ENCODE measurements at places on chromosomes 5 and 9.

GRCh38 chr5:136586196-136586595, 220.9 kb upstream of the TRPC7 start:
- DNase-seq: no peak

DNA sequence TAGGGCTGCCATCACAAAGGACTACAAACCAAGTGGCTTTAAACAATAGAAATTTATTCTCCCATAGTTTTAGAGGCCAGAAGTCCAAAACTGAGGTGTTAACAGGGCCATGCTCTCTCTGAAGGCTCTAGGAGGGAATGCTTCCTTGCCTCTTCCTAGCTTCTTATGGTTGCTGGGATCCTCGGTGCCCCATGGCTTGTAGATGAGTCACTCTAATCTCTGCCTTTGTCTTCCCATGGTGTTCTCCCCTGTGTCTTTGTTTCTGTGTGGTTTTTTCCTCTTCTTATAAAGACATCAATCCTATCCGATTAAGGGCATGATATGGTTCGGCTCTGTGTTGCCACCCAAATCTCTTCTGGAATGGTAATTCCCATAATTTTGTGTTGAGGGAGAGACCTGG, 178.8 kb upstream of the NREP start:
- DNase-seq: no peak

DNA sequence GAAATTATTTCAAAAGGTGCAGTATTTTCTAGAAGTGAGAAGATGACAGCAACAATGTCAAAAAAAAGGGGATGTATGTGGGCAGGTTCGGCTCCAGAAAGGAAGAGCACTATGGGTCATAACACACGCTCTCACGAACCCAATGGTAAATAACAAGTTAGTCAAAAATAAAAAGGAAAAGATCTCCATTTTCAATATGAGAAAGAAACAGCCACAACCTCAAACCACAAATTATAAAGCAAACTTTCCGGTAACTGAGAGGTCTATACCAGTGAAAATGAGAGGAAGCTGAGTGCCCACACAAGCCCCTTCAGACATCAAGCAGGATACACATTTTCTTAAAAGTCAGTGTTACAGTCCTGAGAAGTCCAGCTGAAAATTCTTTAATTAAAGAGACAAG, 398.5 kb upstream of the RPS23 start:
- no peak for DNase-seq

DNA sequence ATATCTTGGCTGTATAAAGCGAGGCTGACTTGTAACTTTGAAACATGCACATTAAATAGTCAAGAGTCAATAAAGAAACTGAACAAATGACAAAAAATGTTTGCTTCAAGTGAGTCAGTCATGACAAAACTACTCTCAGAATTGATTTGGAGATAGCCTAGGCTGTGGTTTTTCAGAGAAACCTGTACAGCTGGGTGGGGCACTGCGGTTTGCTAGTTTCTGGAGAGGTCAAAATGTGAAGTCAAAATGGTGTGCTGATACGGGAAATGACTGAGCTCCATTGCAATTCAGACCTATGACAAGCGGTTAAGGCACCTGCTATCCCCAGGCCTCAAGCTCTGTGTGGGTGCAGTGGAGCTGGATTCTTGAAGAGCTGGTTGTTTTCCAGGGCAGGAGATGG, 10.3 kb upstream of the CD180 start:
- DNase-seq: no peak

GRCh38 chr5:151063142-151063989, 17.5 kb downstream of the TNIP1 start:
- DNase-seq: no peak

- no peak for DNase-seq
Observed at GRCh38 chr5:36882250-36882649, 5.7 kb downstream of the NIPBL start.

GRCh38 chr5:127311349-127311748, 20.8 kb downstream of the MEGF10 start:
- DNase-seq: no peak

DNA sequence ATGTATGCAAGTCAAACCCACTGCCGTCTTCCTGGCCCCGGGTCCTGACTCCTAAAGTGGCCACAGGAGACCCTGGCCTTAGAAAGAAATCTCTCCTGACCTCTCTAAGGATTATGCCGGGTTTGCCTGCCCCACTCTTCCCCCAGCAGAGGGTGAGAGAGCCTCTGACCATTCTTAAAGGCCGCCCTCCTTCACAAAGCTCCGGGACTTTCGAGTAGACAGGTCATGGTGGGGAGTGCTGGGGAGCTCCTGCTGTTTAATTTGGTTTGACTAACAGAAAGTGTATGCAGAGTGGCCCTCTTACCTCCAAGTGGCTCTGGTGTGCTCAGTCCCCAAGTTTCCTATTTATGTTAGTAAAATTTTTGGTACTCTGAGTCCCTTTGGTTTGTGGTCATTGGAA, 111.8 kb downstream of the LRRC70 start:
- no peak for DNase-seq

DNA sequence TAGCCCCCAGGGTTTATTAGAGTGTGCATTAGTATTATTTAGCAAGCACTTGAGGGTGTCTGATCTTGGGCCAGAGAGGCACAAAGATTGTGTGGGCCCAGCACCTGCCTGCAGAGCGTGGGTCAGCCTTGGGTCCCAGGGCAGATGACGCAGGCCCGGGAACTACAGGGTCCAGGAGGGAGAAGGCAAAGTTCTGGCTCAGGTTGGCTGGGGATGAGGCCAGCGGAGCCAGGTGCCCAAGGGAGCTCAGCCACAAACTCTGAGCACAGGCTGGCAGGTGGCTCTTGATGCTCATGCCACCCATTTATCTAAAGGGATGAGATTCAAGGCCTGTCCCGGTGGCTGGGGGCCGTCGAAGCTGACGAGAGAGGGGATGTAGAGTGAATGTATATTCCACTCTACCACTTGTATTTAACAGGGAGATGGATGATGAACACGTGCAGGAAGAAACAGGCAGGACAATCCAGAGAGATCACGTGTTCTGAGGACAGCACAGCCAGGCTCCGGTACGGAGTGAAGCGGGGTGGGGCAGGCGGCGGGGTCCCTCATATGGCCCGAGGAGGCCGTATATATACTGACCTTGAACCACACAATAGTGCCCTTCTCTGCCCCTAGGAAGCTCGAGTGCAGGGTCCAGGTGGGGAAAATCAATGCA, 818 bp upstream of the OBP2A start:
- DNase-seq: no peak

DNA sequence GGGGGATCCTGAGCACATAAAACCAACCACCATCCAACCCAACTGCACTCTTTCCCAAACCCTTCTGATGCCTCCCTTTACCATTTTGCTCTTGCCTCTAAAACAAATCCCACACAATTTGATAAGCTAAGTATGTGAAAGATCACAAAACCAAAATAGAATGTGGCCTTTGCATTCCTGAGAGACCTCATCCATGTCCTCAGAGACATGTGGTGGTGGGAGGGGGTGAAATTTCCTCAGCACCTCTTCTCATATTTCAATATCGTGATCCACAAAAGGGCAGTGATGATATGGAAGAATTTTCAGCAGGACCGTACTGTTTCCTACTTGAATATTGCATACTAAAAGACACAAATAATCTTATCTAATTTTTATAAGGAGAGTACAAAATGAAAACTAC, 423.3 kb downstream of the TLE1 start:
- no peak for DNase-seq

GRCh38 chr9:100064872-100065581, 33.8 kb downstream of the ERP44 start:
- DNase-seq: no peak

DNA sequence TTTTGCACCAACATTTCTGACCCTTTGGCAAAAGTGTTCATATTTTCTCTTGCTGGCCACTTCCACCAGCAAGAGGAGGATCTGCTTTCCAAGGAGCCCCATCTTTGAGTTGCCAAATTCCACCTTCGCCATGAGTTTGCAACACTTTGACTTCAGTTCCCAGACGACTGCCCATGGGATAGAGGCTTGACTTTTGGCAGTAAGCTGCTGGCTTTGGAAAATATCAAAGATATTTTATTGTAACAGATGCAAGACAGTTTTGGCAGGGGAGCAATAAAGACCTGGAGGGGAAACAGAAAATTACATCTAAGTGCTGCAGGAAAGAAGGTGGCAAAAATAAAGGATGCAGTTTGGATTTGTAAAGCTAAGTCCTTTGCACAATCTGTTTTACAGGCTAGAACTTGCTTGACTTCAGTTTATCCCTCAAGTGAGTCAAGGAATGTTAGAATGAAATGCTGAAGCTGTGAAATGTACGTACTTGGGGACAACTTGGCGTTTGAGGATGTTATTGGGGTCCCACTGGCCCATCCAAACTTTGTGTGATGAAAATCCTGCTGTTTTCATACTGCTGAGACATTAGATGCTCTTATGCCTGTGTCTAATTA, 232.9 kb downstream of the GOLPH3 start:
- DNase-seq: no peak

DNA sequence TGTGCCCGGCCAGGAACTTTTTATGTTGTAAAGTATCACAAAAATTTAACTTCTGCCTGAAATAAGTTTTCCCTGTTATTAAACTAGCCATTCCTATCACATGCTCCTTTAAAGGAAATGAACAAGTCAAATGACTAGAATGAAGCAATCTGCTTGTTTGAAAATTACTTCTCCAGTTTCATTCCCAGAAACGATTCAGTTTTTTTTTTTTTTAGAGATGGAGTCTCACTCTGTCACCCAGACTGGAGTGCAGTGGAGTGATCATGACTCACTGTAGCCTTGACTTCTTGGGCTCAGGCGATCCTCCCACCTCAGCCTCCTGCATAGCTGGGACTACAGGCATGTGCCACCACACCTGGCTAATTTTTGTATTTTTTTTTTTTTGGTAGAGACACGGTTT, 13.3 kb upstream of the GNG10 start:
- no peak for DNase-seq

DNA sequence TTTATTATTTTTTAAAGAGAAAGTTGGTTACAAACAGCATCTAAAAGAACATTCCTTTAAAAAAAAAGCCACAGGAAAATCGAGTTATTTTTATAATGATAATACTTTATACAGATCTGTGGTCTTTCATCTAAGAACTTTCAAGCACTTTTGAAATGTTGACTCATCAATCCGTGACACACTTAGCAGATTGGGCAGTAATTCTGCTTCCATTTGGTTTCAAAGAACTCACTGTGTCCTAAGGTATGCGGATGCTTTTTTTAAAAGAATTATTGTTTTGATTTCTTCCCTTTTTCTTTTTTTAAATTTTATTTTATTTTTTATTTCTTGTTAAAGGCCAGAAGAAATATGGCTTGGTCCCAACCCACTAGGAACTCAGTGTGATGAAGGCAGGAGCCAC, 147.8 kb downstream of the AOPEP start:
- DNase-seq: no peak

DNA sequence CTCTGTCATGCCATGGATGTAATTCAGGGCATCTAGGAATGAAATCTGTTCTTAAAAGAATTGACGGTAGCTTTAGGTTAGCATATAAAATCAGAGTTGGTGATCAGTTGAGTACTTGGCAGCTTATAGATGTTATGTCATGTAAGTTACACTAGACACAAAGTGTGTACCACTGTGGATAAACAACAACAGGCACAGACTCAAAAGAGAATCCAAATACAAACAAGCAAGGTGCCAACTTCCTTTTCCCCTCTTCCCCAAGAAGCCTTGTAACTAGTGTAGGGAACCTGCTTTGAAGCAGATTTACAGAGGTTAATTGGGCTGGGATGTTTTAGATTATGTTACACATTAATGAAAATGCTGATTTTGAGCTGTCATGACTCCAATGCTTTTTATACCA, 167.2 kb downstream of the PBX3 start:
- DNase-seq: no peak

DNA sequence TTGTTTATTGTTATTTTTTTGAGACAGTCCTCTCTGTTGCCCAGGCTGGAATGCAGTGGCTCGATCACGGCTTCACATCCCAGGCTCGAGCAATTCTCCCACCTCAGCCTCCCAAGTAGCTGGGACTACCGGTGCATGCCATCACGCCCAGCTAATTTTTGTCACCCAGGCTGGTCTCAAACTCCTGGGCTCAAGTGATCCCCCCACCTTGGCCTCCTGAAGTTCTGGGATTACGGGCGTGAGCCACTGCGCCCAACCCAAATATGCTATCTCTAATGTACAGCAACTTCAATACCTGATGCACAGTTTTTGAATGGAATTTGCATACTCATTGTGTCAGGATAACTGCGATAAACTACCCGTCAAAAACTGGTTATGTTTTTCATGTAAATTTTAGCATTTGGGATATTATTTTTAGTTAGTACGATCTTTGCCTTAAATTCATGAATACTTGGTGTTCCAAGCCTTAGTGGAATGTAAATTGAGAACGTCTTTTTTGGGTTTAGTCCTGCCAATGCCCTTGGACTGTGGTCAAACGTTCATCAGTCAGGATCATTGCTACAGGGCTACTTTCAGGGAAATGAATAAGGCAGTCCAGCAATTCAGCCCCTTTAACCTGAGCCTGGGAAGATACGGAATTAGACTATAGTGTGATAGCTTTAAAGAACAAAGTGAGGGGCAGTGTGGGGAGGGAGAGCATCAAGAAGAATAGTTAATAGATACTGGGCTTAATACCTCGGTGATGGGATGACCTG, 4.4 kb downstream of the UGCG start:
- no peak for DNase-seq

Data from NCI-H1436 treated with DMSO at 0.1 percent for 48 hours (cell line).